ENCODE measurements at places on chromosomes 5 and 9. TPM values are rescaled to one million over a fixed set of nuclear protein-coding genes. Genes with fewer than 3 reads are reported as not detected.
A peak's percentile ranks its signal among the peaks of the same experiment; 100 is the strongest.

- H3K27ac ChIP-seq, result no peak overlapping the region
- no peaks in the 10 kb centered on the region for H3K36me3 ChIP-seq
Observed at GRCh38 chr9:131098391-131099101, 2.2 kb downstream of the AIF1L start.

GRCh38 chr9:131056781-131057506 is 39.4 kb upstream of the AIF1L start:
- no peaks in the 10 kb centered on the region for H3K4me1 ChIP-seq
- no peaks in the 10 kb centered on the region for H3K27me3 ChIP-seq
- no peaks in the 10 kb centered on the region for H3K36me3 ChIP-seq
- no peak for DNase-seq
- H3K4me3 ChIP-seq, result no peak overlapping the region

DNA sequence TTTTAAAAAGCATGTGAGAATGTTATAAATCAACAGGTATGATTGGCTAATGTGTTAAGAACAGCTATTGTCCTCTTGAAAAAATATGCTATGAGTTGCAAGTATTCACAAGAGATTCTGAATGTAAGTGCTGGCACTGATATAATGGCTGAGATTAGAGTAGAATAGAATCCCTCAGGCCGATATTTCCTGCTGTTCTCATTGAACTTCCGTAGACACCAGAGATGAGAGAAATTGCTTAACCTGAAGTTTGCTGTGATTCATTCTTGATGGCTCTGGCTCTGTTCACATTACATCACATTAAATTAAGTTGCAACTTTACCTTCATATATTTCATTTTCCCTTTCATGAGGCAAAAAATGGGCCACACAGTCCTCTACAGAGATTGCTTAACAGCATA is 114.5 kb downstream of the BAAT start:
- no peaks in the 10 kb centered on the region for H3K4me1 ChIP-seq
- no peak for DNase-seq
- H3K27ac ChIP-seq, result no peak overlapping the region
- no peak overlapping the region for H3K4me3 ChIP-seq
- no peaks in the 10 kb centered on the region for H3K36me3 ChIP-seq
- peaks cover 2% of the 10 kb centered on the region for H3K27me3 ChIP-seq

SYK gene
- total RNA-seq, result 78.0 TPM

DNA sequence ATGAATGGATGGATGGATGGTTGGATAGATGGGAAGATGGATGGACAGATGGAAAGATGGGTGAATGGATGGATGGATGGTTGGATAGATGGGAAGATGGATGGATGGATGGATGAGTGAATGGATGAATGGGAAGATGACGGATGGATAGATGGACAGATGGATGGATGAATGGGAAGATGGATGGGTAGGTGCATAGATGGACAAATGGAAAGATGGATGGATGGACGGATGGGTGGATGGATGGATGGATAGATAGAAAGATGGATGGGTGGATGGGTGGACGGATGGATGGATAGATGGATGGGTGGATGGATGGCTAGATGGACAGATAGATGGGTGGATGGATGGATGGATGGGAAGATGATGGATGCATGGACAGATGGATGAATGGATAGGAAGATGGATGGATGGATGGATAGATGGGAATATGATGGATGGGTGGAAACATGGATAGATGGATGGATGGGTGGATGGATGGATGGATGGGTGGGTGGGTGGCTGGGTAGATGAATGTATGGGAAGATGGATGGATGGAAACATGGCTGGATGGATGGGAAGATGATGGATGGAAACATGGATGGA is 16.5 kb upstream of the EXOC3 start:
- peaks cover 12% of the 10 kb centered on the region for H3K4me1 ChIP-seq
- H3K4me3 ChIP-seq, result no peak overlapping the region
- H3K27ac ChIP-seq, result no peak overlapping the region
- no peaks in the 10 kb centered on the region for H3K27me3 ChIP-seq

DNA sequence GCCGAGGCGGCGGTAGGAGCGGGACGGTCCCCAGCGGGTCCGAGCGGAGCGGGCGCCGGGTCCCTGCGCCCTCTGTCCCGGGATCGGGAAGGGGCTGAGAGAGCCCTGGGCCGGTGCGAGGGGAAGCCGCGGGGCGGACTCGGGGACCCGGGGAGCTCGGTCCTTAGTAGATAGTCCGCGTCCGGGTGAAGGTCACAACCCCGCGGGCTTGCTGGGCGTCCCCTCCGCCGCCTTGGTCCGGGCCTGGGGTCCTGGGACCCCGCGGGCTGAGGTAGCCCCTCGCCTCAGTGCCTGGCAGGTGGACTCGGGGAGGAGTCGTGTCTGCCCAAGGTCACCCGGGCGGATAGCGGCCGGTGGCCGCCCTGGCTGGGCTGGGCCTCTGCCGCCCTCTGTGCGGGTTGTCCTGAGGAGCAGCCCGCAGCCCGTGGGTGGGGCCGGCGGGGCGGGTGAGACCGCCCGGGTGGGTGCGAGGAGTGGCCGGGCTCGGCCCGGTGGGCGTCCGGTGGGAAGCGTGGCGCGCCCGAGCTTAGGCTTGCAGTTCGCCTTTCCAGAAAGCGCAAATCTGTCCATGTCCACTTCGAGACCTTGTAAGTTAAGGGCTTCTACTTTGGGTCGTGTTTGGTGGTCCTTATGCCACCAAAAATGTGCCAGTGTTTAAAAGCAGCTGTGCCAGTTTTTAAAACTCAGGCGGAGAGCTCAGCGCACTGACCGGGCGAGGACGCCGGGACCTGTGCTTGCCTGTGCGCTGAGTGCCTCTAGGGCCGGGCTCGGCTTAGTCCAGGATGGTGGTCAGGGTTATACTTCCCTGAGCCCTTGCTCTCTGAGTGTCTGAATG is 554 bp downstream of the SDHA start:
- DNase-seq, result peak; percentile 46
- peaks cover 5% of the 10 kb centered on the region for H3K36me3 ChIP-seq
- peak overlapping the region; percentile 98 for H3K4me3 ChIP-seq
- H3K4me1 ChIP-seq, result peaks cover 16% of the 10 kb centered on the region
- peak overlapping the region; percentile 83 for H3K27ac ChIP-seq

GRCh38 chr9:92738661-92739081 is 26.0 kb downstream of the BICD2 start:
- no peaks in the 10 kb centered on the region for H3K36me3 ChIP-seq
- peaks cover 53% of the 10 kb centered on the region for H3K4me1 ChIP-seq
- no peak for DNase-seq
- H3K27me3 ChIP-seq, result no peaks in the 10 kb centered on the region
- no peak overlapping the region for H3K4me3 ChIP-seq

CCNJL gene
- total RNA-seq, result 32.1 TPM

DNA sequence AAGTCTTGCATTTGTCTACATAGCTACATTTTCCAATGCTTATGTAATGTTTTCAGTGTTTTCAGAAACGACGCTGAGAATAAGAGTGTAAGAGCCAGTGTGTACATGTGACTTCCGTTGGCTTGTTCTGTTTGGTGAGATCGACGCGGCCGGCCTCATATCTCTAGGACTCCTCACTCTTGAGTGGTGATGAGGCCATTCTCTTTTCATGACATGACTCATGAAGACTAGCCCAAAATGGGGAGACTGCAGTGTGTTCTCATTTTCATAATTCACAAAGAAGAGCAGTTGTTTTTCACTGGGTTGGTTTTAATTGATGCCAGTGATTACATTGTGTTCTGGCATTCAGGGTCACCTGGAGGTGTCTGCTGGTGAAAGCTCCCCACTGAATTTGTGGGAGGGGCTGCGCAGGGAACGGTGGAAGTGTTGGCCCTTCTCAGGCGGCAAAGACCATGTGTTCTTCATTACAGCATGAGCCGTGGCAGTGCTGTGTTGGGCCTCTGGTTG is 131.5 kb upstream of the OTULINL start:
- DNase-seq, result no peak
- no peaks in the 10 kb centered on the region for H3K27me3 ChIP-seq
- no peak overlapping the region for H3K4me3 ChIP-seq
- no peaks in the 10 kb centered on the region for H3K4me1 ChIP-seq
- no peak overlapping the region for H3K27ac ChIP-seq

DNA sequence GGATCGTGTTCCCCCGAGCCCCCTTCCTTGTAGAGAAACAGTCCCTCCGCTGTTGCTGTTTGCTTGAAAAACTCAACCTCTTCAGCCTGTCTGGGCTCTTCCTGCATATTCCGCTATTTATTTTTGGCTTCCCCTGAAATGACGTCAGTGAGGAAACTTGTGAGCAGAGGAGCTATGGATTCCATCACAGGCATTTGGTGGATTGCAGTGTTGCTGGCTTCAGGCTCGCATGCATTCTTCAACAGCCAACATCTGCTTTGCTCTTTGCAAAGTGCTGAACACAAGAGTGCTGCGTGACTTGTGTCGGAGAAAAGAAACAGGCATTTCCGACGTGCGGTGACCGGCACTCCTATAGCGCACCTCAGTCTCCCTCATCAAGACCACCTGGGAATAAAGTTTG is 232.7 kb downstream of the RFK start:
- H3K4me1 ChIP-seq, result no peaks in the 10 kb centered on the region
- no peak for DNase-seq
- no peak overlapping the region for H3K27ac ChIP-seq
- no peaks in the 10 kb centered on the region for H3K27me3 ChIP-seq

MCC gene
- total RNA-seq, result 0.68 TPM

GRCh38 chr9:125959951-125960619 is 212.9 kb downstream of the PBX3 start:
- no peaks in the 10 kb centered on the region for H3K4me1 ChIP-seq
- no peaks in the 10 kb centered on the region for H3K27me3 ChIP-seq
- H3K4me3 ChIP-seq, result no peak overlapping the region
- no peak for DNase-seq
- no peak overlapping the region for H3K27ac ChIP-seq

GRCh38 chr9:126228781-126229444 is 97.7 kb upstream of the MVB12B start:
- no peaks in the 10 kb centered on the region for H3K4me1 ChIP-seq
- H3K4me3 ChIP-seq, result no peak overlapping the region
- peak; percentile 78 for DNase-seq
- peaks cover 2% of the 10 kb centered on the region for H3K27me3 ChIP-seq
- H3K27ac ChIP-seq, result no peak overlapping the region

GRCh38 chr9:113578279-113578865 is 114.8 kb downstream of the RGS3 start:
- H3K36me3 ChIP-seq, result peaks cover 13% of the 10 kb centered on the region
- peak overlapping the region; percentile 81 for H3K27ac ChIP-seq
- H3K4me3 ChIP-seq, result no peak overlapping the region
- H3K27me3 ChIP-seq, result no peaks in the 10 kb centered on the region
- DNase-seq, result no peak
- peaks cover 91% of the 10 kb centered on the region for H3K4me1 ChIP-seq

KCNN2 gene
- not detected for total RNA-seq

- no peak for DNase-seq
- H3K36me3 ChIP-seq, result no peaks in the 10 kb centered on the region
- H3K4me1 ChIP-seq, result peaks cover 3% of the 10 kb centered on the region
- no peak overlapping the region for H3K4me3 ChIP-seq
Observed at GRCh38 chr5:81717860-81718259, 33.0 kb downstream of the SSBP2 start.

DNA sequence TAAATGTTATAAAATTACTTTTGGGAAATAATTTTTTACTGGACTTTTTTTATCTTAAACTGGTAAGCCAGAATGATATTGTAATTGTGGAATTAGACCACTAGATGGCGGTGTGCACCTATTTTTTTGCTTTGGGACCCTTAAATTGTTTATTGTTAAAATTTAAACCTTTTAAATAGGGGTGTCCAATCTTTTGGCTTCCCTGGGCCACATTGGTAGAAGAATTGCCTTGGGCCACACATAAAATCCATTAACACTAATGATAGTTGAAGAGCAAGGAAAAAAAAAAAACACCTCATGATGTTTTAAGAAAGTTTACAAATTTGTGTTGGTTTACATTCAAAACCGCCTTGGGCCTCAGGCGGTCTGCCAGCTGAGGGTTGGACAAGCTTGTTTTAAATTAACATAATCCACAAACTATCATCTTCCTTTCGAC is 28.4 kb upstream of the GADD45G start:
- DNase-seq, result peak; percentile 74
- no peaks in the 10 kb centered on the region for H3K27me3 ChIP-seq
- no peak overlapping the region for H3K27ac ChIP-seq
- no peak overlapping the region for H3K4me3 ChIP-seq
- peaks cover 18% of the 10 kb centered on the region for H3K4me1 ChIP-seq
- H3K36me3 ChIP-seq, result no peaks in the 10 kb centered on the region

ITK gene
- 153 TPM for total RNA-seq

SHISAL2B gene
- total RNA-seq, result not detected

DNA sequence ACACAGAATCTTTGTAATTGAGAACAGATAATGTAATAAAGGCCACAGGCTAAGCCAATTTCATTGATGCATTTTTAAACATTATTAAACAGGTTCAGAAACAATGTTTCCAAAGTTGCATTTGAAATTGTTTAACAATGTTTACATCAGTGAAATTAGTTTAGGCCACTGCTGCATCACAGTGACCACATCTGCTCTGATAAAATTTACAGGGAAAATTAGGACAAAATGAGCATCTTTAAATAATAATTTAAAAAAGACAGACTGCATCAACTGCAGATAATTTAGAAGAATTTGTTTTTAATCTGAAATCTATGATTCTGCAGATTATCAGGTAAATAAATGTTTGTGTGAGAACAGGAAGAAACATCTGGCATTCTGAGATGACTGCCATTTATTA is 420.4 kb downstream of the BNC2 start:
- no peak for DNase-seq
- no peaks in the 10 kb centered on the region for H3K27me3 ChIP-seq
- no peaks in the 10 kb centered on the region for H3K36me3 ChIP-seq

- H3K27me3 ChIP-seq, result no peaks in the 10 kb centered on the region
- peaks cover 12% of the 10 kb centered on the region for H3K4me1 ChIP-seq
- H3K27ac ChIP-seq, result no peak overlapping the region
- no peak overlapping the region for H3K4me3 ChIP-seq
- DNase-seq, result no peak
Observed at GRCh38 chr5:52771343-52772039, 16.2 kb upstream of the ITGA1 start.

DNA sequence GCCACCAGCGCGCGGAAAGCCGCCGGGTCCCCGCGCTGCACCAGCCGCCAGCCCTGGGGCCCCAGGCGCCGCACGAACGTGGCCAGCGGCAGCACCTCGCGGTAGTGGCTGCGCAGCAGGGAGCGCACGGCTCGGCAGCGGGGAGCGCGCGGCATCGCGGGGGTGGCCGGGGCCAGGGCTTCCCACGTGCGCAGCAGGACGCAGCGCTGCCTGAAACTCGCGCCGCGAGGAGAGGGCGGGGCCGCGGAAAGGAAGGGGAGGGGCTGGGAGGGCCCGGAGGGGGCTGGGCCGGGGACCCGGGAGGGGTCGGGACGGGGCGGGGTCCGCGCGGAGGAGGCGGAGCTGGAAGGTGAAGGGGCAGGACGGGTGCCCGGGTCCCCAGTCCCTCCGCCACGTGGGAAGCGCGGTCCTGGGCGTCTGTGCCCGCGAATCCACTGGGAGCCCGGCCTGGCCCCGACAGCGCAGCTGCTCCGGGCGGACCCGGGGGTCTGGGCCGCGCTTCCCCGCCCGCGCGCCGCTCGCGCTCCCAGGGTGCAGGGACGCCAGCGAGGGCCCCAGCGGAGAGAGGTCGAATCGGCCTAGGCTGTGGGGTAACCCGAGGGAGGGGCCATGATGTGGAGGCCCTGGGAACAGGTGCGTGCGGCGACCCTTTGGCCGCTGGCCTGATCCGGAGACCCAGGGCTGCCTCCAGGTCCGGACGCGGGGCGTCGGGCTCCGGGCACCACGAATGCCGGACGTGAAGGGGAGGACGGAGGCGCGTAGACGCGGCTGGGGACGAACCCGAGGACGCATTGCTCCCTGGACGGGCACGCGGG is at the start of gene TERT:
Gene TERT (minus strand): TSS at position 234 of the 815 bp plus-strand sequence. CDS start 79 bp downstream, at position 155.
- H3K27me3 ChIP-seq, result peaks cover 4% of the 10 kb centered on the region
- no peak within 1 kb of the TSS for H3K4me3 ChIP-seq
- H3K4me1 ChIP-seq, result peaks cover 3% of the 10 kb centered on the region
- DNase-seq, result peak; percentile 77

MLANA gene
- not detected for total RNA-seq

FCN2 gene
- not detected for total RNA-seq

- H3K4me3 ChIP-seq, result no peak overlapping the region
- H3K4me1 ChIP-seq, result no peaks in the 10 kb centered on the region
- no peaks in the 10 kb centered on the region for H3K27me3 ChIP-seq
Observed at GRCh38 chr5:61808091-61808490, 476.0 kb downstream of the ZSWIM6 start.

GPBP1 gene
- total RNA-seq, result 130 TPM
